ENCODE measurements at places on chromosomes 7 and 10. TPM values are rescaled to one million over a fixed set of nuclear protein-coding genes. Genes with fewer than 3 reads are reported as not detected.

GRCh38 chr10:132408823-132409666 is 12.0 kb downstream of the PWWP2B start:
- no peak for DNase-seq

WDFY4 gene
- 144 TPM for total RNA-seq

DNA sequence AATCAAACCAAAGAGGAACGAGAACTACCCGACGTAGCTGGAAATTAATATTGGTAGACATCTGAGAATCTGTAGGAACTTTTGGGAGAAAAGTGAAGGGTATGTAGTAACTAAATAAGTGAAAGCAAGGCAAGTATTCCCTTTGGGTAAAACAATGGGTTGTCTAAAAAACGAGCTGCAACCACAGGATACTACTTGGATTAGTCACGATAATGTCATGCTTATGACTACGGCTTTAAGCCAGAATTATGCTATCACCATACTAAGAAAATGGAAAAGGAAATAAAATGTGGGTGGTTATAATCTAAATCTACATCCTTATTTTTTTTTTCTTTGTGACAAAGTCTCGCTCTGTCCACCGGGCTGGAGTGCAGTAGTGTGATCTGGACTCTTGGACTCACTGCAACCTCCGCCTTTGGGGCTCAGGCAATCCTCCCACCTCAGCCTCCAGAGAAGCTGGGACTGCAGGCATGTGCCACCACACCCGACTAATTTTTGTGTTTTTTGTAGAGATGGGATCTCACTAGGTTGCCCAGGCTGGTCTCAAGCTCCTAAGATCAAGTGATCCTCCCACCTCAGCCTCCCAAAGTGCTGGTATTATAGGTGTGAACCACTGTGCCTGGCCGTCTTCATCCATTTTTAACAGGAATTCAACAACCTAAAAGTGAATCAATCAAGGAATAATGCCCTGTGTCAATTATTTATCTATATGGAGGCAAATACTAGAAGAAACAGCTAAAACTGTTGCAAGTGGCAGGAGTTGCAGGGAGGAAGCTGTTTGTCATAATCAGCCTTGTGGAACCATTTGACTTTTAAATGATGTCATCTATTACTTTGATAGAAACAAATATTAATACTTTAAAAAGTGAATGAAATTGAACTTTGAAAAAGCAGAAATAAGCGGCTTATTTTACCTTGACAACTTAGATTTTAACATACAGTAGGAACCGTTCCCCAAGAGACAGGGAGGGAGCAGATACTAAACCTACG is 189.3 kb downstream of the PRPF18 start:
- no peak for DNase-seq

DNA sequence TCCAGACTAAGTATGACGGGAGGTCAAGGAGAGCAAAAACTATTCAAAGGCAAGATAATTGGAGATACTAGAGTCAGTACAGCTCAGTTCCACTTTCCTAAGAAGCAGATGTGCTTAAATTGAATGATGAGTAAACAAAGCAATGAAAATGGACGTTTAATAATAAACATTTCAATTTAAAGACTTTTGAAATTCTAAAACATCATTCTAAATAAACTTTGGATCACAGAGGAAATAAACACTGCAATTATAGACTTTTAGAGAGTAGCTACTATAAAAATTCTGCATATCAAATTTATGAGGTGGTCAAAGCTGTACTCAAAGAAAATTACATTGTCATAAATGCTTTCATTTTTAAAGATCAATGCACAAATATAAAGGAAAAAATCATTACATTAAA is 418.3 kb downstream of the GPAM start:
- no peak for DNase-seq

- DNase-seq = no peak
These were observed 88.0 kb downstream of the RTKN2 start for GRCh38 chr10:62180677-62181076.

- DNase-seq = no peak
These were observed 156.9 kb upstream of the SH2B2 start for GRCh38 chr7:102129636-102130370.

GPR15LG gene
- total RNA-seq = not detected

GRCh38 chr7:31778296-31778695 is 91.3 kb downstream of the PPP1R17 start:
- no peak for DNase-seq

DNA sequence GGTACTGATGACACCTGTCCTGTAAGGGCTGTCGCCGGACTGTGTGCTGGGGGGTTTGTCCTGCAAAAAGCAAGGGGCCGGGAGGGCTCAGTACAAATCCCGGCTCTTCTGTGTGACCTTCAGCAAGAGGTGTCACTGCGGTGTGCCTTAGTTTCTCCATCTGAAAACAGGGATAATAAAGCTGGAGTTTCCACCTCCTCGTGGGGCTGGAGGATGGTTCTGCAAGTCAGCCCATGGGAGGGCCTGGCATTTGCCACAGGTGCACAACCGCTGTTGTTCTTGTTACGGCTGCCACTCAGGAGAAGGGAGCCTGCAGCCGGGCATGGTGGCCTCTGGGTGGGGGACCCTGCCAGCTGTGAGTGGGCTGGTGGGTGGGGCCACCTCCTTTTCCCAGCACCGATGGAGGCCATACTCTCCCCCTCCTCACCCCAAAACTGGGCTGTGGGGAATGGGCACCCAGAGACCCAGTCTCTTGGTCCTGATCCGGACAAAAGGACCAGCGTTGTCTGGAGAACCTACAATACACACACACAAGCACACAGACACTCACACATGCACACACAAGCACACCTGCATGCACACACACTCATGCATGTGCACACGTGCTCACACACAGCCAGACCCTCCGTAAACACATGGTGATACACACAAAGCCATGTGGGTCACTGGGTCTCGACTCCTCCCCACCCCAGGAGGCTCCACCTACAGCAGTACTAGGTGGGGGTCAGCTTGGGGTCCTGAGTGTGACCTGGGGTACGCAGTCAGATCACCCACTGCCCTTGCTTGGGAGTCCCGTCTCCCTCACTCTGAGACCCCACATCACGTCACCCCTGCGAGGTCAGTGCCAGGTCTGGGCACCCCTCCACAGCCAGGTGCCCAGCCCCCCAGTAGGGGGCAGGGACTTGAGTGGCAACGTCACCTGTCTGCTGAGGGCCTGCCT is 34.1 kb downstream of the ELFN1 start:
- DNase-seq = no peak

DNA sequence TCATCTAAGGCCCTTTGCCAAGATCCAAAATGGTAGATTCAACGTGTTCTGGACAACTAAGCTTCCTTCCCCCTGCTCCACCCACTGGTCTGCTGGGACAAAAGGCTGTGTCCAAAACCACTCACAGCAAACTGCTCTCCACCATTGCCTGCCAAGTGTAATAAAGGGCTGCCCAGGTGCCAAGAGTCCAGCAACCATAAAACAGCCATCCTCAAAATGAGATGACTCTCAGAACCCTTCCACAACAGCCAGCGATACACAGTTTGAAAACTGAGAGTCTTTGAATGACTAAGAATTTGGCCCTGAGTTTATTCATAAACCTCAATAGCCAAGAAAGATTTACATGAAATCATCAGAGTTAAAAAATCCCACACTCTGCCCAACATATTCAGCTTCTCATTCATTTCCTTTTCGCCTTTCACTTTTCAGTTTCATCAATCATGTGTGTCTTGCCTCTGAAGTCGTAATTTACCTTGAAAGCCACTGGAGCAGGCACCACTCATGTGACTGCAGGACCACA is 658.1 kb upstream of the MGMT start:
- DNase-seq = no peak
